AG09309 (cell line): ENCODE measurements at places on chromosomes 7 and 10.

DNA sequence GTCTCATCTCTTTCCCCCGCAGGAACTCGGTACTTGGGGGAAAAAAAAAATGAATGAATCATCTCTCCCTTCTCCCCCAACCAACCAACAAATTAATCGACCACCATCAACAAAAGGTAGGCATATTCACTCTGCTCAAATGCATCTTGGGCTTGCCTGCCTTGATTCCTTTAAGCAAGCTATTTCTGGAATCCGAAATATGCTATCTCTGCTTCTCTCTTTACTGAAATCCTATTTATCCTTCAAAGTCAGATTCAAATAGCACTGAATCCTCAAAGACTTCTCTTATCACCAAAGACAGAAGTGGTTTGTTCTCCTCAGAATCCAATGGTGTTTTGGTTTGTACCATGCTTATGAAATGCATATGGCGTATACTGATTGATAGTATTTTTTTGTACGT lies 49.6 kb upstream of the TPK1 start:
- DNase-seq, result no peak

- peak; percentile 61 for DNase-seq
Observed at GRCh38 chr7:121081327-121081936, 92.9 kb downstream of the CPED1 start.

GRCh38 chr7:12351843-12352242 lies 51.8 kb downstream of the VWDE start:
- no peak for DNase-seq

- no peak for DNase-seq
Observed at GRCh38 chr7:102098986-102099385, 187.7 kb upstream of the SH2B2 start.

DNA sequence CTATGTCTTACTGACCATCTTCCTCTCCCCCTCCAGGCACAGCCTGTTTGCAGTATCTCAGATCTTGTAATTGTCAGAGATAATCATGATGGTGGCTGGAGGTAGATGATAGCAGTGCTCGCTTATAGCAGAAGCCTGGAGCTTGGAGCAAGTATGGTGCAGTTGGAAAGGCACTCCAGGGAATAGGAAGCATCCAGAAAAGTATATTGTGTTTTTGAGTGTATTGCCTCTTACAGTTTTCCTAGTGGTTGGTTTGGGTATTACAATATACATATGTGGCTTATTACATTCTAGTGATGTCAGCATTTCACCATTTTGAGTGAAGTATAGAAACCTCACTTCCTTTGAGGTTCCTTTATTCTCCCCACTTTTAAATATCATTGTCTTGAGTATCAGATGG lies 101.5 kb downstream of the STK31 start:
- DNase-seq, result no peak

DNA sequence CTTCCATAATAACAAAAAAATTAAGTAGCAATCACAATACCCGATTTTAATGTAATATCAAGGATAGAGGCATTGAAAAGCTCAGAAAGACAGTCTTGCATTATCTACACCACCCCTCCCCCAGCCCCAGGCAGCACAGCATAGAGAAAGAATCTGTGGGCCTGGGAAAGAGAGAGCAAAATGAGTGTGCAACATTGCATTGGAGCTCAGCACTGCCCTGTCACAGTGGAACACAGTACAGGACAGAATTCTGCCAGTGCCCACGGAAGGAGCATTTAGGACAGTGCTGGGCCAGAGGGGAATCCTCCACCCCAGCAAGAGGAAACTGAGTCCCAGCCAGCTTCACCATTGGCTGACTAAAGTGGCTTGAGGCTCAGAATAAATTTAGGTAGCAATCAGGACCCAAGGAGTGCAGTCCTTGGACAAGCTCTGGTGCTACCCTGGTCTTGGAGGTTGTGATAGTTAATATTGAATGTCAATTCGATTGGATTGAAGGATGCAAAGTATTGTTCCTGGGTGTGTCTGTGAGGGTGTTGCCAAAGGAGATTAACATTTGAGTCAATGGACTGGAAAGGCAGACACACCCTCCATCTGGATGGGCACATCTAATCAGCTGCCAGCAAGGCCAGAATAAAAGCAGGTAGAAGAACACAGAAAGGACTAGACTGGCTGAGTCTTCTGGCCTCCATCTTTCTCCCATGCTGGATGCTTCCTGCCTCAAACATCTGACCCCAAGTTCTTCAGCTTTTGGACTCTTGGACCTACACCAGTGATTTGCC lies 234.4 kb downstream of the ANK3 start:
- DNase-seq, result no peak

- no peak for DNase-seq
Observed at GRCh38 chr7:1569440-1569832, 396 bp downstream of the PSMG3 start.

- no peak for DNase-seq
Observed at GRCh38 chr7:98930921-98931320, 52.6 kb downstream of the TRRAP start.

DNA sequence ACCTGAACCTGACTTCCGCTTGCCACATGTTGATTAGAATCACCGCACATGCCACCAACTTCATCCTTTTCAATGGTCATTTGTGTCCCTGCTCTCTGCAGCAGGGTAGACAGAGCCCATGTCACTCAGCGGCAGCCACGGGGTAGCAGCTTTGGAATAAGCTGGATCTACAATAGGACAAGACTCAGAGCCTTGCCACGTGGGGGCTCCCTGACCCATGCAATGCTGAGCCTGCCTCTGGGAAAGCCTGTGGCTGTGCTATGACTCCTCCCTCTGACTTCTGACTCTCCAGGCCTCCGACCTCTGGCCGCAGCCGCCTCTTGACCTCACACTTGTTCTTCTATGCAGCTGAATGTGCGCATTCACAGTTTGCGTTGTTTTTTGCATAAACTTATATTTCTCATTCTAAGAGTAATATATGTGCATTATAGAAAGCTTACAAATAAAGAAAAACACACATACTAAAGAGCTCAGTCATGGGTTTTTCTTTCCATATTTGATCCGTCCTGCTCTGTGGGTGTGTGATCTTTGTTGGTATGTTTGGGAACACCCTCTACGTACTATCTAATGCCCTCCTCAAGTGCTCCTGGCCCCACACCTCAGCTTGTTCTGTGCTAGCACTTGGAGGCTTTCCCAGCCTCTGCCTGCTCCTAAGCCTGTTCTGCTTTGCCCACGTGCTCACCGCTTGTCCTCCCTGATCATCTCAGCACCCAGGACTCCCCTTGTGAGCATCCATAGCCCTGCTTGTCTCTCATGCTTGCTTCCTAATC lies 198.0 kb upstream of the MKI67 start:
- DNase-seq, result no peak
